ENCODE measurements at places on chromosomes 7 and 10. TPM values are rescaled to one million over a fixed set of nuclear protein-coding genes. Genes with fewer than 3 reads are reported as not detected.

GRCh38 chr7:117774943-117775342 lies 98.3 kb downstream of the CTTNBP2 start:
- no peak for DNase-seq
- H3K4me1 ChIP-seq, result no peaks in the 10 kb centered on the region
- no peaks in the 10 kb centered on the region for H3K36me3 ChIP-seq
- no peak overlapping the region for H3K27ac ChIP-seq
- no peaks in the 10 kb centered on the region for H3K27me3 ChIP-seq

Gene SYT15
- 5.2 TPM for total RNA-seq

Gene NYAP1
- total RNA-seq, result 0.63 TPM

Gene TMEM213
- total RNA-seq, result not detected

GRCh38 chr10:112262546-112262945 lies 20.7 kb upstream of the TECTB start:
- H3K36me3 ChIP-seq, result no peaks in the 10 kb centered on the region
- H3K4me1 ChIP-seq, result no peaks in the 10 kb centered on the region
- H3K27me3 ChIP-seq, result no peaks in the 10 kb centered on the region

Gene CREB5
- total RNA-seq, result 1.00 TPM

All from SJSA1 (cell line).